IMR-90 (cell line): ENCODE measurements at places on chromosomes 6 and 20. TPM values are rescaled to one million over a fixed set of nuclear protein-coding genes. Genes with fewer than 3 reads are reported as not detected.

The OR2J3 gene
- not detected in 2 replicates for total RNA-seq

The F13A1 gene
- total RNA-seq: not detected in 2 replicates

The CTCFL gene
- not detected in 2 replicates for total RNA-seq

The CDH22 gene
- total RNA-seq: not detected in 2 replicates

The ADGRF5 gene
- total RNA-seq: not detected in 2 replicates

The SLPI gene
- total RNA-seq: not detected in 2 replicates

The GSTA4 gene
- total RNA-seq: 26.9 and 35.8 TPM in 2 replicates

The NMBR gene
- not detected in 2 replicates for total RNA-seq

The RAB44 gene
- not detected in 2 replicates for total RNA-seq

The CD83 gene
- total RNA-seq: 2.5 and 3.1 TPM in 2 replicates

The LY86 gene
- total RNA-seq: not detected in 2 replicates

The SLC4A11 gene
- 0.28 and 0.36 TPM in 2 replicates for total RNA-seq

The OLIG3 gene
- not detected in 2 replicates for total RNA-seq

The GABRR1 gene
- not detected in 2 replicates for total RNA-seq

The FAM209B gene
- not detected in 2 replicates for total RNA-seq

The TBX18 gene
- total RNA-seq: 0.83 and 1.3 TPM in 2 replicates

The PSORS1C1 gene
- 0.28 and 0.36 TPM in 2 replicates for total RNA-seq

The RAET1G gene
- 1.3 and 2.2 TPM in 2 replicates for total RNA-seq

The NRSN1 gene
- not detected in 2 replicates for total RNA-seq

The SLC17A9 gene
- total RNA-seq: 1.4 and 2.2 TPM in 2 replicates
